ENCODE measurements at places on chromosomes 6 and 20.
A peak's percentile ranks its signal among the peaks of the same experiment; 100 is the strongest.

GRCh38 chr20:23341073-23341472 lies 9.5 kb upstream of the NXT1 start:
- no peak for DNase-seq

- no peak for DNase-seq
Measured at GRCh38 chr20:9838035-9838377, 870 bp downstream of the PAK5 start.

DNA sequence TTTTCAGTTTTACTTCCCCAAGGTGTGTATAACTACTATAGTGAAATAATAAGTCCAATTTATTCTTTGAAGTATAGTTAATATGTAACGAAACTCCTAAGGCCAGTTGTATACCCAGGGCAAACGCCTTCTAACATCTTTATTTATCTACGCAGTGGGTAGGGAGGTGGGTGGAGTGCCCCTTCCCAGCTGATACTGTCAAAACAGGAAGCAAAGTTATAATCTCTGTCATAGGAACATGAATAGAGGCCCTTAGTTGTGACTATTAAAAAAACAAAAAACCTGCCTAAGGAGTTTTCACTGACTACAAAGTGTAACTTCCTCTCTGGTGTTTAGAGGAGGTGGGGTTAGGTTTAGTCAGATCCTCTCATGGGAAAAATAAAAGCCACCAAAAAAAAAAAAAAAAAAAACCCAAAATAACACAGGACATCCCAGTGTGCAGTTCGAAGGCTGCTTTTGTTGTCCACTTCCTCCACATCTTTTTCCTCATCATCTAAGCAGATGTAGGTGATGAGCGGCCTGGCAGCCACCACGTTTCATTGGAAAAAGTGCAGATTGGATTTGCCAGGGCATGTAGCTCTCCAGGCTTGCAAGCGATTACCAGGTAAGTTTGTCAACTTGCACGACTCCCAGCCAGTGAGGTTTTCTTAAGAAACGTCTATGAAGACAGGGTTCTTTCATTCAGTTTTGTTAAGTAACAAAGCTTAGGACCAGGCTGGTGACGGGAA lies 58.7 kb downstream of the UTRN start:
- no peak for DNase-seq

DNA sequence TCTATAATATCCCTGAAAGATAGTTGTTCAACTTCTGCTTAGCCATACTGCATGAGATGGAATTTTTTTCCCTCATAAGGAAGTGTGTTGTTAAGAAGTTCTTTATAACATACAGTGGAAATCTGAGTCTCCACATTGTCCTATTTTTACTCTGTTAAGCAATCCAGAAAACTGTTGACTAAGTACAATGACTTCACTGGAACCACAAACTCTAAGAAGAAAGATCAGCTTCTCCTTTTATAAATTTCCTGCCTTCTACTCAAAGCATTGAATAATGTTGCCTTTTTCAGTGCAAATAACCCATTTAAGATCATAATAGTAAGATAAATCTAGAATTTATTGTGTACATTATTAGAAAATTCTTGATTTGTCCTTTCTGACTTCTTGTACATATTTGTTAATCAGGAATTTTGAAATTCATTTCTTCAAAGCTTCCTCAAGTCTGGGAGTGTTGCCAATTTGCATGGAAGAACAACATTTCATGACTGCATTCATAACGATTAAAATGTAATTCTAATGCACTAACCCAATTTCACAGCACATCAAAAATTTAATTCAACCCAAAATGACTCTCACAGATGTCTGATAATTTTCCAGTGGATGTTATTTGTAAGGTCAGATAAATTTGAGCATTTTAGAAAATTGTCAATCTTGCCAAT lies 45.6 kb upstream of the ANKEF1 start:
- DNase-seq: no peak

GRCh38 chr6:102950967-102951366 lies 1557.5 kb downstream of the GRIK2 start:
- DNase-seq: no peak

DNA sequence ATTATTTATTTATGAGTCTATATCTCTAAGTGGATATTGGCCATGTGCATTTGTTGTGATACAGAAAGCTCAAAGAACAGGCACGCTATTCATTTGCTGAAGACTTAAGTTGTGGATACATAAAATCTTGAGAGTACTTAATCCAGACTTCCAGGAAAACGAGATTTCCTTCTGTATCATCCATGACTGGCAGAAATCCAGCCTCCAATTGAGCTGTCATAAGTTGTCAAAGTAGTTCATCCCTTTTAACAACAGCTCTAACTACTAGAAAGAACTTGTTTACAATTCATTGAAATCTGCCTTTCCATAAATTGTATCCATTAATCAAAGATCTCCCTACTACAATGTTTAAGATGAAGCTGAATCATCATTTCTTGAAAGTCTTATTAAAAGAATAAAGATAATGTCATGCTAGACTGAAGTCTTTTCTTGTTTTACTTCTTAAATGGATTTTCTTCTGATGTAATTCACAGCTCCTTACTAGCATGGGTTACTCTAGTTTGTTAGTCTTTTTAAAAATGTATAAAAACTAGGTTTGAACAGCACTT lies 447.3 kb upstream of the CITED2 start:
- DNase-seq: no peak

- DNase-seq: no peak
Measured at GRCh38 chr6:33390767-33391277, 801 bp upstream of the KIFC1 start.

- no peak for DNase-seq
Measured at GRCh38 chr20:926670-927069, 10.5 kb upstream of the ANGPT4 start.

DNA sequence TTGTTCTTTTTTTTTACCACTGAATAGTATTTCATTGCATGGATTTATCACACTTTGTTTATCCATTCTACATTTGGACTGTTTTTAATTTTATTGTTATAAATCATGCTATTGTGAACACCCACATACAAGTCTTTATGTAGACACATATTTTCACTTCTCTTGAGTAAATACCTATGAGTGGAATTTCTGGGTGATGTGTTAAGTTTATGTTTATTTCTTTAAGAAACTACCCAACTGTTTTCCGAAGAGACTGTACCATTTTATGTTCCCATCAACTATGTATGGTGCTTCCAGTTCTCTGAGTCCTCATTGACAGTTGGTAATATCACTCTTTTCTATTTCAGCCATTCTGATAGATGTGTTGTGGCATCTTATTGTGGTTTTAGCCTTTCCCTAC lies 54.0 kb downstream of the RIN2 start:
- DNase-seq: no peak

GRCh38 chr6:156777577-156778453 lies 637 bp downstream of the ARID1B start:
- peak; percentile 72 for DNase-seq

GRCh38 chr6:143232849-143233248 lies 172.2 kb downstream of the AIG1 start:
- no peak for DNase-seq

DNA sequence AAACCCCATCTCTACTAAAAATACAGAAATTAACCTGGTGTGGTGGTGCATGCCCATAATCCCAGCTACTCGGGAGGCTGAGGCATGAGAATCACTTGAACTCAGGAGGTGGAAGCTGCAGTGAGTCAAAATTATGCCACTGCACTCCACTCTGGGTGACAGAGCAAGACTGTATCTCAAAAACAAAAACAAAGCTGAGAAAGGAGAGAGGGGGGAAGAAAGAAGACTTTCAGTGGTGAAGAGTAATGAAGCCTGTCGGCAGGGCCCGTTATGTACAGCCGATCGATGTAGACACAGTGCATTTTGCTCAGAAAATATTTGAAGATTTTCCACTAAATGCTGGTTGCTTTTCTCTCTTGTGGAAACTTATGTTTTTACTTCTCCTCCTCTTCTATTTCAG lies 13.8 kb downstream of the VAPB start:
- DNase-seq: no peak

- peak; percentile 70 for DNase-seq
Measured at GRCh38 chr20:59386809-59387208, 86.4 kb downstream of the EDN3 start.

- DNase-seq: no peak
Measured at GRCh38 chr6:110412360-110412759, 3.0 kb downstream of the DDO start.

DNA sequence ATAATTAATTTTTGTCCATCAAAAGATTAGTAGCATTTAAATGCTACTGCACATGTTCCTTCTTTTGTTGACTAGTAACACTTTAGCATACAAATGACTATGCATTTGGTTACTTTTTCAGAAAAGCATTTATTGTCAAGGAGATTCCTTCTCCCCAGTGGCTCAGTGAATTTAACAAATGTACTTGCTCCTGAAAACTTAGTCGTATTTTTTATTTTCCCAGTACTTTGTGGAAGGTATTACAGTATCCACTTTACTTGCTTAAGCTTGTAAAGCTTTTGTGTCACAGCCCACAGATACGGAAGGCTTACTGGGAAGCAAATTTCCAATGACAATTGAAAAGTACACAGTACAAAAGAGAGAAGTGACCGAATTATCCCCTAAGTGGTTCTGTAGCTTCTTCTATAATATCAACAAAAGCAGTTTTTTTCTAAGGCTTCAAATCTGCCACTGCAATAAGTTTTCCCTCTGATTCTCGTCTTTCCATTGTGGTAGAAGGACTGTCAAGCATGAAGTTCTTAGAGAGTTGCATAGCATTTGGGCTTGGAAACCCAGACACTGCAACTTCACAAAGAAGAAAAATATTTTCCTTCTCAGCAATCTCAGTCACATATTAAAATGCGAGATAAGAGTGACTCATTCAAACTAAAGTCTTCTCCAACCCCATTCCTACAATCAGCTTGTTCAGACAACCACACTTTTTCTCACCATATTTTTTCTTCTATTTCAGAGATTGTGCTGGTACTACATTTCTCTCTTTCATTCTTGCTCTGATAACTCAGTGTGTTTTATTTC lies 431.2 kb downstream of the GRIK2 start:
- DNase-seq: no peak

DNA sequence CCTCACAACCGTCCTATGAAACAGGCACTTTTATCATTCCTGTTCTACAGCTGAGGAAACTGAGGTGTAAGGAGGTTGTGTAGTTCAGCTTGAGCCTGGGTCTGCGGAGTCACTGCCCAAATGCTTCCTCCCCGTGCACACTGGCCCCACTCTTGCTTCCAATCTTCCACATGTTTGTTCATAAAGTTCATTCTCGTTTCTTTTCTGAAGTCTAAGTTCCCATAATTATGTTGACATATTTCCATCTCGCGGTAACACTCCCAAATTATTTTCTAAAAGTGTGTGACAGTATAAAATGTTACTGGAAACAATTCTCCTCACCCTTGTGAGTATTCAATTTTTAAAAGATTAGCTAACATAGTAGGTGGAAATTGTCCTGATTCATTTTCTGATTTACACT lies 106.9 kb downstream of the SLC22A3 start:
- DNase-seq: no peak

GRCh38 chr20:42923348-42923918 lies 266.3 kb downstream of the PTPRT start:
- no peak for DNase-seq

- DNase-seq: peak; percentile 69
Measured at GRCh38 chr20:62122654-62123449, 577 bp downstream of the LSM14B start.

GRCh38 chr6:165843121-165843520 lies 180.1 kb upstream of the PDE10A start:
- no peak for DNase-seq

- no peak for DNase-seq
Measured at GRCh38 chr6:57173056-57173885, 1.1 kb downstream of the BAG2 start.

DNA sequence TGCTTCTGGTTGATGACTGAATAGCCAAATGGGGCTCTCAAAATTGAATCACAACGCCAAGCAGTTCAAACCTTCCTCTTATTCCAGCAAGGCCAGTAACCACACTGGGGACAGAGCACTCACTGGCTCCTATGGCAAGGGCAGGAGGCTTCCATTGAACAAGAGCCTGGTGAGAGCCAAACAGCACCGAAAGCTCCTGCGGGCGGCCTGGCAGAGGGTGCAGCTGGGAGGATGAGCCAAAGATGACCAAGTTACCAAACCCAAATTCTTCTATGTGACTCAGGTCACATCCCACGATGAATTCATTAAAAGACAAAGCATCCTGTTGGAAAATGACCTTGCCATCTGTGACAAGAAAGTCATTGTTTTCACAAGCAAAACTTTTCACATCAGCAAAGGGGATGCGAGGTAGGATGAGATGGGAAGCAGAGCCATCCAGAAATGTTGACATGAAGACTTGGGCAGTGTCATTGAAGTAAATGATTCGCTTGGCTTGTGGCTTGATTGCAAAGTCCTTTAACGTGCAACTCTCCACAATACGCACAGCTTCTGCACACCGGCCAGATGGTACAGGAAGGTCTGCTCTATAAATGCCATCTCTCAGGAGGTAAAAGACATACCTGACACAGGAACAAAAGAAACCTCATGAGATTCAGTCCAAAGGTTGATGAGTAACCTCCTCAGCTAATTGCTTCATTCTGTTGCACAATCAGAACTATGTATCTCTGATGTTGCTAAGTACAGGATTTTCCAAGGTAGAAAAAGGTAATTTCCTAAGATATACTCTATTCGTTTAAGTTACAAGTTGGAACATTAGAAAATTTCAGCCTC lies 36.3 kb downstream of the ROS1 start:
- no peak for DNase-seq

DNA sequence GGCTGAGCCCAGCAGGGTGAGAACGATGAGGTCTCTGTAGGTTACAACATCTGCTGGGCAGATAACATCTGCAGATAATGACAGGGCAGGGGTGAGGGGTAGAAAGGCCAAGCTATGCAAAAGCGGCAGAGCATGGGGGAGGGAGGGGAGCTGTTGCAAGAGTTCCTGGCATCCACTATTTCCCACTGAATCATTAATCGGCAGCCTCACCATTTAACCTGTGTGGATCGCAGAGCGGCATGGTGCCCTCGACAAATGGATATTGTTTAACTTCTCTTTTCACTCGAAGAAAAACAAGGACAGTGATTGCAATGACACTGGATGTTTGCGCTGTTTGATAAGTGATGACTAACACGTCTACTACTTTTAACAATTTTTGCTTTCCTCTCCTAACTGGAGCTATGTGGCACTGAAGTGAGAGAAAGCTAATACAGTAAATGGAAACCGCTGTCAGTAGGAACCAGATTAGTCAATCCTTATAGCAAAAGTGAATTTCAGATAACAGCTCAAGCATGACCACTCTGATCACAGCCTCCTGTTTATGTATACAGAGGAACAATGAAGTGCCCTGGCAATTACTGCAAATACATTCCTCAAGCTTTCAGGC lies 381.5 kb downstream of the TFAP2A start:
- no peak for DNase-seq

All from right hindlimb (tissue), 1 donor.